Activated CD4-positive, alpha-beta T cell treated with anti-CD3 and anti-CD28 coated beads, Interleukin-10, Interleukin-2, amounts not matched to agents 100 ng/mL and 50 ng/mL, durations not matched to agents 16 hours and 8 hours (primary cell): ENCODE measurements at places on chromosomes 6 and 20.
A peak's percentile ranks its signal among the peaks of the same experiment; 100 is the strongest.

DNA sequence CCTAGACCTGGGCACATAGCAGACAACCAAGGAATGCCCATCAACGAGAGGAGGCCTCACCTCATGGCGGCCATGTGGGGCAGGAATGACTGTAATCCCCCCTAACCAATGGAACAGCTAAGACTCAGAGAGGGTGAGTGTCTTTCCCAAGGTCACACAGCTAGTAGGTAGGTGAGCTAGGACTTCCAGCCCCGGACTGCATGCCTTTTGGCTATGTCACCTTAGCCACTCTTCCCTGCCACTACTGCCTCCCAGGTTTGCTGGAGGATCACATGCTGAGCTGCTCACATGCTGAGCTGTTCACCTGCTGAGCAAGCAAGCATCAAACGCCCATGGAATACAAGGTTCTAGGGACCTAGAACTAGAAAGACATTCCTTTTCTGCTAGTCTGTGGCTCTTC, 188.5 kb upstream of the PMEPA1 start:
- DNase-seq = no peak

DNA sequence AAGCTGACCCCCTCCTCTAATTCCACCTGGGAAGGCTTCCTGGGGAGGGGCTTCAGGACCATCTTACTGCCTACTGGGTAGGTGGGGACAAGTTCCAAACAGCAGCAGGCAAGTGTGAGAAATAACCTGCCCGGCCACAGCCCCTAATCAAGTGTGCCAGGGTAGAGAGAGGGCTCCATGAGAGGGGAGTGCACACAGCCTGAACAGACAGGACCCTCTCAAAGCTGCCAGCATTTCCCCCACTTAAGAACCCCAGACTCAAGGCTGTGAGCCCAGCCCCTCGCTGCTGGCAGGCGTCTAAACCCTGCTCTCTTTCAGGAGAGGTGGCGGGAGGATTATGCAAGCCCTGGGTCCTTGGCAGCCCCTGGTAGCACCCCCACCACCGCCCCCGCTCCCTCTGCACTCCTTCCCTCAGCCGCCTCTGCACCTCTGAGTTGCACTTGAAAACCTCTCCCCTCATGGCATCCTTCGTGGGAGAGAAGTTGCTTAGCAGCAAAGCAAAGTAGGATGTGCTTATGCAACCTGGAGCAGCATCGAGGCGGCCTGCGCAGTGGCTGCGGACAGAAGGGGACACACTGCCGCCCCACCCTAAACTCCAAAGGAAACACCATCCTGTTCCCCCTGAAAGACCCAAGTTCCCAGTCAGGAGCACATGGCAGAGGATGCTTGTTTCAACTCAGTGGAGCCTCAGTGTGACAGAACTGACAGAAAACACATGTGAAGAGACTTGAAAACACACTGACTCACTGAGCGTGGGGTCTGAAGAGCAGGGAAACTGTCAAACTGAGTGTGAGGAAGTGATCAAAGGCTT, 10.5 kb downstream of the DDRGK1 start:
- DNase-seq = no peak

DNA sequence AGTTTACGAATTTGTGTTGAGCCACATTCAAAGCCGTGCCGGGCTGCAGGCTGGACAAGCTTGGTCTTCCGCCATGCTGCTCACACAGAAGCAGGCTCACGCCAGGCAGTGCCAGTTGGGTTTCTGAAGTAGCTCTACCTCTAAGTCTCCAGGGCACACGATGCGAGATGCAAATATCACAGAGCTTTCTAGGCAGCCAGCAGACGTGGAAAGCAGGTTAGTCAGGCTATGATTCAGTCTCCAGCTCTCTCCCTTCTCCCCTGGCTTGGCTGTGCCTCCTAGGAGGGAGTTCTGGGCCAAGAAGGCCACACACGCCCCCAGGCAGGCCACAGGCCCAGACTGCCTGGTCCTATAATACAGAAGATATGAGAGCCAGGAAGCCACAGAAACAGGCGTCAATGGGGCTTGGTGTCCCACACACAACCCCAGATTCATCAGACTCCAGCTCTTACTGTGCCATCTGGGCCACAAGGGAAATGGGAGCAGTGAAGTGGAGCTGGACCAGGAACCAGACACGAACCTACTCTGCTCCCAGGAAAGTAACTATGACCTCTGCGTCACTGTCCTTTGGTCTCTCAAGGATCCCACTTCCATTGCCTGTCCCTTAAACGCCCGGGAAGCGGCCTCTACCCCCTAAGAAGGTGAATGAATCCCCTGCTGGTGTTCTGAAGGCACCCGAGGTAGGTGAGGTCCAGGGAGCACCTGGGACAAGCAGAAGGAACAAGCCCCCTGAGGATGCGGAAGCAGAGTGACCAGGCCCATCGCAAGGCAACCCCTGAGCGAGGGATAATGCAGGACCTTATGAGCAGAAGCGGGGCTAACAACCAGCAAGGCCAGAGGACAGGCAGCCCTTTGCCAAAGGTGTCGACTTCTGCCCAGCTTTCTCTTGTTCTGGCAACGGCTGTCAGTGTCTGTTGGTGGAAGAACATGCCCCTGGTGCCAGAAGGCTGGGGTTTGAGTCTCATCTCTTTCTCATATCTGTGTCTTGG, 61.2 kb downstream of the GFOD1 start:
- DNase-seq = peak; percentile 42

DNA sequence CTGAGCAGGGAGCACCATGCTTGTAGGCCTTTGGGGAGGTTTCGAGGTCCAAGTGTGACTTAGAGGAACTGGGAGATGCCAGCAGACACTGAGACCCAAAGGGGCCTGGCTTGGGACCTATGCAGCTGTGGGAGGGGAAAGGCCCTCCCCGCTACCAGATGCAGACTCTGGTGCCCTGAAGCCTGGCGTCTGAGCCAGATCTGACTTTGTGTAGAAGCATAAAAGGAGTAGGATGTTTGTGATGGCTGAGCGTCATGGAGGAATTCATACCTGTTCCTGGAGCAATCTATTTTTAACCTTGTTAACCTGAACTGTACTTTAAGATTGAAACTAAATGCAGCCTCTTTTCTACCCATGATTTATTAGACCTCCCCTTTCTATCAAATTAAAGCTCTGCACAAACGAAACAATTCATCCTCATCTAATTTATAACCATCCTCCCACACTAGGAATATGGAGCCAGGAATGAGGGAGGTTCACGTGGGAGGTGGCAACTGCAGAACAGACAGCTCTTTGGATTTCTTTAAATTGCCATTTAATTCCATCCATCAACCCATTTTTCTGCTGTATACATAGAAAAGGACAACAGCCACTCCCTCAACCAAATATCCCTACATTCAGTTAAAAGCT, 172.6 kb upstream of the AGPAT4 start:
- no peak for DNase-seq

GRCh38 chr20:11982955-11983470, 65.3 kb downstream of the BTBD3 start:
- DNase-seq = no peak

GRCh38 chr6:82507112-82507511, 143.5 kb downstream of the TPBG start:
- DNase-seq = peak; percentile 5

GRCh38 chr20:44601801-44602204, 19.4 kb downstream of the PKIG start:
- DNase-seq = no peak

- DNase-seq = peak; percentile 71
These were observed 21.2 kb downstream of the THEMIS start for GRCh38 chr6:127879685-127880084.

- DNase-seq = no peak
These were observed 1259.8 kb upstream of the GJE1 start for GRCh38 chr6:140872885-140873284.

DNA sequence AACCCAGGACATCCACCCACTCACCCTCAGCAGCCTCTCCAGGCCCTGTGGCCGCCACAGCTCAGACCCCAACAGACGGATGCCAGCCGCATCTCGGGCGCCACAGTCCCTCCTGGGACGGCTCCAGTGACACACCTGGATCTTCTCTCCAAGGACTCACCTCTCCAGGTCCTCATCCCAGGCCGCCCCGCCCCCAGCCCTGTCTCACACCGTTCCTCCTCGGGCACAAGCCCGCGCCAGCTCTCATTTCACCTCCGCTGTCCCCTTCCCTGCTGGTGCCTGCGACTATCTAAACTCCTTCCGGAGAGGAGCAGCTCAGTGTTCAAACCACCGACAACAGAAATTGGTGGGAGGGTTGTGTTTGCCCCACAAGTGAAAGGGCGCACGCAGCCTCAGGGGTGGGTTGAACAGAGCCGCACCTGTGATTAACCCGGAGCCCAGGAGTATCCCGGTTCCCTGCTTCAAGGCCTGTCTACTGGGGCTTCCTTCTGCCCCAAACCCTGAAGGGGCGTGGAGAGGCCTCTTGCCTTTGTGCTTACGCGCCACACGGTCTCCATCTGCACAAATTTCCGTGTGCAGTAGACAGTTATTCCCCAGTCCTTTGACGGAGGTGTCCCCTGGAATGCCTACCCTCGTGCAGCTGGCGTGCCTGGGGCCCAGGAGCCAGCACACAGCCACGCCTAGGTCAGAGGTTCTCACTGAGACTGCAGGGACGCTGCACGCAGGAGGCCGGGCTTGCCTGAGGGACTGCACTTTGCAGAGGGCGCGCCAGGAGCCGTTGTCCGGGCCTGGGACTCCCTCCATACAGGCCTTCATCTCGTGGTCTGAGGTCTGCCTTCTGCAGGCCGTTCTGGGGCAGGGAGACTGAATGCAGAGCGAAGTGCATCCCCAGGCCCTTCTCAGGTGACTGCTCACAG, 232.7 kb downstream of the DLL1 start:
- no peak for DNase-seq

- no peak for DNase-seq
These were observed 889 bp upstream of the CHMP4B start for GRCh38 chr20:33810259-33810658.

DNA sequence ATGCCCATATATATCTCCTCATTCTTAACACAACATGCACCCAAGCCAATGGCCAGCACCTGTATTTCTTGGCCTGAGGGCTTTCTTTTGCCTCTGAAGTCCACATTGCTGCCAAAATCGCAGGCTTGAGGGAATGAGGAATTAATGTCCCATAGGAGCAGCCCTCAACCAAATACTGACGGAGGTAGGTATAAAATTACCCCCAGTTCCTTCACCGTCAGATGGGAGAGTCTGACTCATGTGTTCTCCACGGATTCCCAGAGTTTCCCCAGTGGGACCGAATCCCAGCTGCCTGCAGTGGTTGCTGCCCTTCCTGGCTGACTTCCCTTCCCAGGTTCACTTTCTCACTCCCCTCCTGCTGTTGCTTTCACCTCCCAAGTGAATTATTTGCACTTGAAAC, 602.2 kb upstream of the NOX3 start:
- DNase-seq = no peak
